ENCODE measurements at places on chromosomes 2 and 18.

- no peak for DNase-seq
Measured at GRCh38 chr2:176473851-176474250, 204.6 kb downstream of the MTX2 start.

GRCh38 chr18:228586-228985, 39.3 kb downstream of the THOC1 start:
- DNase-seq: no peak

DNA sequence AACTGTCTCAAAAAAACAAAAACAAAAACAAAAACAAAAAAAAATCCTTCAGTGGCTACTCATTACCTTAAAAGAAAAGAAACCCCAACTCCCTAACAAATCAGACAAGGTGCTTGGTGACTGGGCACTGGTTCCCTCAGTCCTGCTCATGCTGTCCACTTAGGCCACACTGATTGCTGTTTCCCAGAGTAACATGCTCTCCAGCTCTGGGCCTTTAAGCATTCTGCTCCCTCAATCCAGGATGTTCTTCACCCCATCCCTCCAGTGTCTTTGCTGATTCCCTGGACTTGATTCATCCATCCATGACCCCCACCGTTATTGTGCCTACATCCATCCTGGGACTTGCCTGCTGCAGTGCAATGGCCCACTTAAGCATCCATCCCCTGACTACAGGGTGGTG, 16.4 kb upstream of the XPO1 start:
- no peak for DNase-seq

- DNase-seq: no peak
Measured at GRCh38 chr2:143410082-143410897, 281.1 kb downstream of the ARHGAP15 start.
